Activated CD8-positive, alpha-beta memory T cell treated with anti-CD3 and anti-CD28 coated beads for 48 hours (primary cell): ENCODE measurements at places on chromosomes 2 and 18.

DNA sequence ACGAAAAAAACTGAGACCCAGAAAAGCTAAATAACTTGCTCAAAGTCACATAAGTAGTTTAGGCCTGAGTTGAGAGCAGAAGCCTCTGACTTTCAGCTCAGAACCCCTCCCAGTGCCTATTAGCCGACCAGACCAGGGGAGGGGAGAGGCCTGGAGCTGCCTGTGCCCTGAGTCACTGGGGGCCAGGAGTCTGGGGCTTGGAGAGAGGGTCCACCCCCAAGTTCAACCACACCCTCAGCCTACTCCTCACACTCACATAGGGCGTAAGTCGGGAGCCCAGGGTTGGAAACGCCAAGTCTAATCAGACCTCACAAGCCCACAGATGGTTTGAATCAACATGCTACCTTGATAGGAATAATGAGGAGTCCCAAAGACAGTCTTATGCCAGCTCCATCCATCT lies 12.6 kb upstream of the PKDCC start:
- DNase-seq = no peak

DNA sequence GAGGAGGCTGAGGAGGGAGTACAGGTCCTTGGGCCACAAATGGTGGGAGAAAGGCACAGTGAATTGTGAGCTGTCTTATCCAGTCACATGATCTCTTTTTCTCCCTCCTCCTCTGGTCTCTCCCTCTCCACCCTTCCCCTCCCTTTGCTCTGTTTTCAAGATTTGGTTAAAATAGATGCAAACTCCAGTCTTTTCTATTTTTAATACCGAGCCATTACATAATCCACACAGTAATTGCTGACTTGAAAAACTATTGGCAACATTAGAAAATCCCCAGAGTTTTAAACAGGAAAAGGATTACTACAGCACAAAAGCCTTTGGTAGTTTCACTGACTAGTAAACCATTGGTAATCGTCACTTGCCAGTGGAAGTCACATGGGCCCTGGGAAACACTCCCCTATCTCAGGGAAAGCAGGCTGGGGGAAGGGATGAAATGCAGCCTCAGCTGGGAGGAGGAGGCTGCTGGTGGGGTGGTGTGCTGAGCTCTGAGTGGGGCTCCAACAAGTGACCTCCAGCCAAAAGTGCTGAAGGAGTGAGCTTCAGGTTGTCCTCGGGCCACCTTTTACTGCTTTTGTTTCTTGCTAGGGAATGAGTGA lies 57.4 kb upstream of the PCBP1 start:
- no peak for DNase-seq

DNA sequence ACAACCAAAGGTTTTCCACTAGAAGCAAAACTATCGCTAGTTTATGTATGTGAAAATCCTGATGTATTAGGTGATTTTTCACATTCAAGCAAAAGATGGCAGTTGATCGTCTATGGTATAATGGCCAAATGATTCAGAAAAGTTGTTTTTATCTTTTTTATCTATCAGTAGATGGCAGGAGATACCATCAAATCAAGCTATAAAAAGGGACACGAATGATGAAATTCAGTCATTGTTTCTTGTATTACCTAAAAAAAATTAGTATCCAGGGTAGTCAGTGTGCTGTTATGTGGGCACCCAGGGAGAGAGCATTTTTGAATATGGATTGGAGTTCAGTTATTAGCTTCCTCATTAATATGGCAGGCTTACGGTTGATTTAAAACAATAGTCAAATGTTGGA lies 22.9 kb upstream of the CAVIN2 start:
- DNase-seq = no peak

GRCh38 chr2:216974321-216975302 lies 114.7 kb upstream of the TNP1 start:
- no peak for DNase-seq

DNA sequence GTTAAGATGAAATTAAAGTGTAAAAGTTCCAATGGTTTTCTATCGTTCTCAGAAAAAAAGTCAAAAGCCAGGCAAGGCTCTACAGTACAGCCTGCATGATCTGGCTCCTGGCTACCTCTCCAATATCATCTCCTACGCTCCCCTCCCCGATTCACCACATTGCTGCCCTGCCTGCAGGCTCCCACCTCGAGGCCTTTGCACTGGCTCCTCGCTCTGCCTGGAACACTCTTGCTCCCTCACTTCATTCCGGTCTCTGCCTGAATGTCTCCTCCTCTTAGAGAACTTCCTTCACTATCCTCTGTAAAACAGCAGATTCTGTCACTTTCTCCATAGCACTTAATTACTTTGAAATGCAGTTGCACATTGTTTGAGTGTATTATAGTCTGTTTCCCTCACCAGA lies 72.5 kb downstream of the KLF7 start:
- no peak for DNase-seq

- DNase-seq = no peak
Measured at GRCh38 chr2:195586062-195586714, 70.8 kb upstream of the SLC39A10 start.

- no peak for DNase-seq
Measured at GRCh38 chr2:63788071-63788470, 53.6 kb upstream of the UGP2 start.

DNA sequence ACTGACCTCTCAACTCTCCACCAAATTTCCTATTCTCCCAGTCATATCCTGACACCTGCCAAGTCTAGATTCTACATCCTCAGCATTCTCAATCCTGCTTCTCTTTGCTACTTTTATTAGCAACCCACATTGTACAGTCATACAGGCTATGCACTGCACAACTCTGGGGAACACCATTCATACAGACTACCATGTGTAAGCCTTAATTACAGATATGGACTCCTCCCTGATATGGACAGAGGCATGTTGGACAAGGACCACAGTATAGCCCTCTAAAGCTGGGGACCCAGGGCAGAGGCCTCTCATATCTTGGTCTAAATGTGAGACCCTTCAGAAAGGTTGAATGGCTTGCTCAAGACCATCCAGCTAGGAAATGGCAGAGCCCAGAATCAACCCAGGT lies 36.3 kb downstream of the BOLA3 start:
- no peak for DNase-seq

GRCh38 chr18:4078246-4078645 lies 376.9 kb downstream of the DLGAP1 start:
- no peak for DNase-seq

DNA sequence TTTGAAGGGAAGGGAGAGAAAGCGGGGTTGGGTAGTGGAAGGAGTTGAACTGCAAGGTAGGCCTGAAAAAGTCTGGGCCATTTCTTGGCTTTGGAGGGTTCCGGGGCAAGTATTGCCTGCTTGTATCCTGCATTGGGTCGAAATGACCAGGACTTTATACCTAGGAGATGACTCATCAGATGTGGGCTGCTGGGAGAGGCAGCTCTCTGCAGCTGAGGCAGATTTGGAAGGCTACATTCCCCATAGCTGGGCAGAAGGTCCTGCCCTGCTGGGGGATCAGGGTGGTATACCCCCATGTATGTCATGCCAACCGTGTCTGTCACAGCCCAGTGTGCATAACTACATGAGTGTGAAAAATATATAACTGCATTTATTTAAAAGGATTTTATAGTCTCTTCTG lies 171.8 kb upstream of the SPRED2 start:
- no peak for DNase-seq

GRCh38 chr2:47503481-47504070 lies 100.6 kb downstream of the MSH2 start:
- no peak for DNase-seq

DNA sequence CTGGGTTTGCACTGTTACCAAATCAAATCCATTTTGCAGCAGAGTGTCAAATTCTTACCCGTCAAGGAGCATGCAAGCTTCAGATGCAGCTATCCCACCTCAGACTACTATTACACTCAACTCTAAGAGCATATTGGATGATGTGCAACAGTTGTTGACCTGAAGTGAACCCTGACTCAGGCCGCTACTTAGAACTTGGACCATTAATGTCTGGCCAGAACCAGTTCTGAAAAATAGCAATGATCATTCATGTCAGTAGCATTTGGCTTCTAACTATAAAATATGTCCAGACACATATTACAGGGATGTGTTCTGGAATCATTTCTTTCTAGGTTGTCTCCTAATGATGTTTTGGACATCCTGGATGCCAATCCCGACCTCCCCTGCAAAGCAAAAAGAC lies 135.5 kb upstream of the PKDCC start:
- no peak for DNase-seq

GRCh38 chr2:238914648-238915015 lies 66.7 kb downstream of the TWIST2 start:
- no peak for DNase-seq

DNA sequence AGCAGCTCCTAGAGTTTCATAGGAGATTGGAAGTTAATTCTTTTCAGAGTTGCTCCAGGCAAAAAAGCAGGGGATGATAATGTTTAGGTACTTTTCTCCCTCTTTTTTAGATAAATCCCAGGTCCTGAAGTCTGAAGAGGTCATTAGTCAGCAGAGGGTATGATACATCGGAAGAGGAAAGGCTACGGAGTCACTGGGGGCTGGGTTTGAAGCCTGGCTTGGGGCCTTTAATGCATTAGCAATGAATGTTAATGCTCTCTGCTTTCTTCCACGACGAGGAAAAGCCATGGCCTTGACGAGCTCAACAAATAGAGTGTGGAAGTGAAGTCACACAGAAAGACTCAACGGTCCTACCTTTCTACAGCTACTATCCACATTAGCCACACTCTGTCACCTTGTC lies 235.1 kb downstream of the NCKAP5 start:
- DNase-seq = no peak

GRCh38 chr2:42102591-42103450 lies 55.0 kb downstream of the PKDCC start:
- no peak for DNase-seq

- DNase-seq = no peak
Measured at GRCh38 chr2:29239209-29239960, 124.2 kb downstream of the CLIP4 start.

DNA sequence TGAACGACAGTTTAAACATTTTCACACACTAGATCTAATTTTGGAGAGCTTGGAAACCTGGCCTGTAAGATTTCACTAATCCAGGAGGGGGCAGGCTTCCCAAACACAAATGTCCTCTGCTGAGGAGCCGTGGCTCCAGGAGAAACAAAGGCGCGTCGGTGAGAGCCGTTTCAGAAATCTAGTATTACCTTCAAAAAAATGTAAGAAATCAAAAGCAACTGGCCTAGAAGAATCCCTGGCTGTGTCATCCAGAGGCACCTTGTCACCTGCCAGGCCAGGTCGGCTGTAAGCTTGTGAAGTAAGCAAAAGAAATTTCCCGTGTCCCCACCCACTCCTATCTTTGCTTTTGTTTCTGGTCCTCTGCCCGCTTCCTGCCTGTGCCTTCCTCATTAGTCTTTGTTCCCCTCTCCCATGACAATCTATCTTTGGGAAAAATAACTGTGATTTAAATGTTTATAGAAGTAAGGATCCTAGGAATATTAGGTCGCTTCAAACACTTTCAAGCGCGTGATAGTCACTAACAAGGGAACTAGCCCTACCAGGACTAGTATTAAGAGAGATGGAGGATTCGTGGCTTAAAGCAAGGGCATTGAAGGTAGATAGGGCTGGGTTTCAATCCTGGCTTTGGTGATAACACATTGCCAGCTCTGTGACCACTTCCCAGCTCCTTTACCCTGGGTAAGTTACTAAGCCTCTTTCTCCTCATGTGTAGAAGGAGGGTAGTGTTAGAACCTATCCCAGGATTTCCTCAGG lies 99.5 kb upstream of the STK39 start:
- DNase-seq = peak; percentile 29
